HFFc6 (cell line): ENCODE measurements at places on chromosomes 7 and 10.

- no peak for DNase-seq
Observed at GRCh38 chr10:129870961-129871621, 93.0 kb downstream of the EBF3 start.

GRCh38 chr10:52814506-52814905 is 41.9 kb upstream of the MBL2 start:
- DNase-seq, result no peak

DNA sequence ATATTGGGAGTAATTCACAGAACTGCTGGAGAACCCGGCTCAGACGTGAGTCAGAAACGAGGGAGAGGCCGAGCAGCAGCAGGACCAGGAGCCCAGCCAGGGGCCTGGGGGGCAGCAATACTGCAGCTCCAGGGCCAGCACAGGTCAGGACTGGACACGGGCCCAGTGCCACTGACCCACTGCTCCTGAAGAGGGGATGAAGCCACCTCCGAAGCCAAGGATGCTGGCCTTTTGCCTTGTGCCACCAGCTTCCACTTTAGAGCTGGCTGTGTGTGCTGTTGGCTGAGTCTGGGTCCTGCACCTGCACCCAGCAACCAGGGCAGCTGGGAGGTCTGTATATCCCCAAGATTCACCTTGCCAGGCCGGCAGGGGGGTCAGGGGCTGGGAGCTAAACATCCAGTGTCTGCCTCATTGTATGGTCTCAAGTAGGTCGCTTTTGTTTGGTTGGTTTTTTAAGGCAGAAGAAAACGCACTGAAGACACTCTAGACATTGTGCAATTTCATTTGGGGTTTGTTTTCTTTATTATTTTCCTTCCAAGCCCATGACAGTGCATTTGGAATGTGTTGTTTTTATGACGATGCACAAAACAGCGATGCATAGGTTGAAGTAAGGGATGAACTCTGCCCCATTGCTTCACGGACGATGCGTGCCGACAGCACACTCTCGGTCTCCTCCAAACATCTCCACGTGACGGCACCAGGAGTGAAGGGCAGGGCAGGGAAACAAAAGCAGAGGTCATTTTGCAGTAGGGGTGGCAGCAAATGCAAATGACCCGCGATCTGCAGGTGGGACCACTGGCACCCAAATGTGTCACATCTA is 27.7 kb upstream of the INSIG1 start:
- DNase-seq, result no peak

DNA sequence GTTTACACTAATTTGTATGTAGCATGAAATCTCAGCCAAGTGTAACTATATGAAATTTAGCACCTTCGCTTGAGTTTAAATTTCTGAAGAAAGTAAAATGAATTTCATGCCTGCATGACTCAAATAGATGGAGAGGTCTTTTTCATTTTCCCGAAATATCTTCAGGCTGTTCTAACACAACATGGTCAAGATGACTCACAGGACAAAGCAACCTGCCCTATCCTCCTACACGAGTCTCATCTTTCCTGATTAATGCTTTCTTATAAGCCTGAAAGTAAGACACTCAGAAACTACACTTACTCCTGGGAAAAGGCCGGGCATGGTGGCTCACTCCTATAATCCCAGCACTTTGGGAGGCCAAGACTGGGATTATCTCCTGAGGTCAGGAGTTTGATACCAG is 41.2 kb downstream of the CH25H start:
- DNase-seq, result peak; percentile 57

DNA sequence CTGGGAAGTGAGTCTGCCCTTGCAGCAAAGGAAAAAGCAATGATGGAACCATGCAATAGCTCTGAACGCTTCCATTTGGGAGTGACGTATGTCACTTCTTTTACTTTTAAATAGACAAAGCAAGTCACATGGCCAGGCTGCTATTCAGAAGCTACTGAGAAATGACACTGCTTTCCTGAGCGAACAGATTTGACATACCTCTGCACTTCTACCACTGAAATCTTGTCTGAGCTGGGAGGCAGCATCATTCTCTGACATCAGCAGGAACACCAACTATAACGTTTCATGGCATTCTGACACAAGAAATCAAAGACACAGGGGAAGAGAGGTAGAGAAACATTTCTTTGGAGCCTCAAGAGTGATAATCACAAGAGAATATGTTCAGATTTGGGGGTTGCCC is 271.1 kb downstream of the SNX13 start:
- no peak for DNase-seq

DNA sequence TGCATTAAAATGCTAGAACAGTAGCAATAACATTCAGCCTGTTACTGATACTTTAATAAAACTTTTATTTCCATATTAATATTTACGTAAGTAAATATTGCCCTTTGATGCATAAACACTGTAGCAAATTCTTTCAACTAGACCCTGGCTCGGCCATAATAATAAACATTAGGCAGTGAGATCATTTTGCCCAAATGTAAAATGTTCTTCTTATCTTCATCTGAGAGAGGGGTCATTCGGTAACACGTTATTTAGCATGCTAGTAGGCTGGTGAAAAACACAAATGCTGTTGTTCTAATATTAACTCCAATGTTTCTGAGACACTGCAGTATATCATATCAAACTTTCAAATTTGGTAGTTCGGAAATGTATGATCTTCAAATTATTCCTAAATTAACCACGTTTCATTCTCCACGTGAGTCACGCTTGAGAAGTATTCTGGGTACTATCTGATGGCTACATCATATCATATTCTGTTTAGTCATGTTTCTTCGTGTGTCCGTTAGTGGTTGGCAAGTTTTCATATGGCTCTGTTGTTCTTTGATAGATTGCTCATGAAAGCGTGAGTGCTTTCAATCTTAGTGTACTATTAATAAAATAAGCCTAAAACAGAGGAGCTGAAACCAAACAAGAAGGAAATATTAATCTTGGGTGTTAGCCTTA is 145.8 kb downstream of the NSUN6 start:
- no peak for DNase-seq

GRCh38 chr7:52325237-52325636 is 710.2 kb upstream of the POM121L12 start:
- DNase-seq, result no peak

GRCh38 chr10:71735709-71736569 is 16.4 kb upstream of the C10orf105 start:
- no peak for DNase-seq

- DNase-seq, result peak; percentile 52
Observed at GRCh38 chr7:6015917-6016652, 7.0 kb downstream of the AIMP2 start.
